Stimulated activated CD8-positive, alpha-beta memory T cell treated with anti-CD3 and anti-CD28 coated beads, Interleukin-15, amount 100 ng/mL, for 1 hour (primary cell): ENCODE measurements at places on chromosomes 2 and 18.

DNA sequence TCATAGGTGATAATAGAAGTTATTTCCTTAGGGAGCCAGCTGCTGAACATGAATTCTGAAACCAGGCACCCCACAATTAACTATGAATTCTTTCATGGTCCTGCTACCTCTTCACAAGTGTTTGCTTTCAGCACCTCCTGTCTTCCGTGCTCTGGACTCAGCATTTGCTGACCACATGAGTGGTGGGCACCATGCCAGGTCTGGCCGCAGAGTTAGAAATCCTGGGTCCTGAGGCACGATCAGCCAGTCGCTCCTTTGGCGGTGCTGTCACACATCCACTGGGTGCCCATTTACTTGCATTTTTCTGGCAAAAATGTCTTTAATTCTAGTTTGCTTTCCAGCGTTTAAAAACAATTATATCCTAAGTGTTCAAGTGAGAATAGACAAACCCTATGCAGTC lies 196.4 kb upstream of the PXDN start:
- no peak for DNase-seq

- no peak for DNase-seq
Observed at GRCh38 chr2:48278590-48278989, 251.4 kb upstream of the STON1 start.

DNA sequence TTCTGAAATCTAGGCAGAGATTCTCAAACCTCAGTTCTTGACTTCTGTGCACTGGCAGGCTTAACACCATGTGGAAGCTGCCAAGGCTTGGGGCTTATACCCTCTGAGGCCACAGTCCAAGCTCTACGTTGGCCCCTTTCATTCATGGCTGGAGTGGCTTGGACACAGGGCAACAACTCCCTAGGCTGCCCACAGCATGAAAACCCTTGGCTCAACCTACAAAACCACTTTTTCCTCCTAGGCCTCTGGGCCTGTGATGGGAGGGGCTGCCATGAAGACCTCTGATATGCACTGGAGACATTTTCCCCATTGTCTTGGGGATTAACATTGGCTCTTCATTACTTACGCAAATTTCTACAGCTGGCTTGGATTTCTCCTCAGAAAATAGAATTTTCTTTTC lies 46.7 kb downstream of the TANC1 start:
- DNase-seq: no peak

DNA sequence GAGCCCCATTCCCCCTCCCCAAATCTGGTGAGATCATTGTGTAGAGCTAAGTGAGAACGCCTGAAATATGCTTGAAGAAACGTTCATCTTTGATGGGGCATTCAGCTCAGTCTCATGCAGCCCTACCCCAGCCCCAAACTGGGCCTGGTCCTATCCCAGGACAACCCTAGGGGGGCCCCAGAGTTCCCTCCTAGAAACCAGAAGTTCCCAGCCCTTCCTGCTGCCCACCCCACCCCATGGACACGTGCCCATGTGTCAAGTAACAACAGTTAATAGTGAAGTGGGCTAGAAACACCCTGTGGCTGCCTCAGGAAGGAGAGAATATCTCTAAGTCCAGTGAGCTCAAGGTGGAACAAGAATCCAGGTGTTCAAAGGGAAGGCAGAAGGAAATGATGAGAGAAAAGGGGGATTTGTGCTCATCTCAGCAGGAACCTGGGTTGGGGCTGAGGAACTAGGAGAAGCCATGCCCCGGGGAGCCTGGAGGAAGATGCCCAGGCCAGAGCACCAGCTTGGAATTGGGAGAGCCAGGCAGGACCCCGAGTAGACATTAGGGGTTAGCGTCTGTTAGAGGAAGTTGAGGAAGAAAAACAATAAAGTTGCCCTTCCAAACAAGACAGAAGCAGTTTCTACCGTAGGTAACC lies 20.1 kb upstream of the SLC20A1 start:
- DNase-seq: no peak

DNA sequence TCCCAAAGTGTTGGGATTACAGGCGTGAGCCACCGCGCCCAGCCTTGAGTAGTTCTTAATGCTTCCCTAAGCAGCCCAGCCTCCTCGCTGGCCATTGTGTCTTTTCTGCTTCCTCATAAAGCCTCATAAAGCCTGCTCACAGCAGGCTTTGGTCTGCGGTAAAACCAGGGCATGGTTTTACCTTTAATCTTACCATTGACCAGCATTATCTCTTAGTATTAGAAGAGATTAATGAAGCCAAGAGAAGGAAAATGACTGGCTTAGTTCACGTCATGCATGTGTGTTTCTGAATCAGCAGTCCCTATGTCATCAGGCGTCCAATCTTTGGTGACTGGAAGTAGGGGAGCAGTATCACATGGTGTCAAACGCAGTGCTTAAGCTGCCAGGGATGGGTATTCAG lies 14.9 kb upstream of the CDCA7 start:
- no peak for DNase-seq

GRCh38 chr2:105748566-105748965 lies 3.9 kb downstream of the NCK2 start:
- DNase-seq: no peak

DNA sequence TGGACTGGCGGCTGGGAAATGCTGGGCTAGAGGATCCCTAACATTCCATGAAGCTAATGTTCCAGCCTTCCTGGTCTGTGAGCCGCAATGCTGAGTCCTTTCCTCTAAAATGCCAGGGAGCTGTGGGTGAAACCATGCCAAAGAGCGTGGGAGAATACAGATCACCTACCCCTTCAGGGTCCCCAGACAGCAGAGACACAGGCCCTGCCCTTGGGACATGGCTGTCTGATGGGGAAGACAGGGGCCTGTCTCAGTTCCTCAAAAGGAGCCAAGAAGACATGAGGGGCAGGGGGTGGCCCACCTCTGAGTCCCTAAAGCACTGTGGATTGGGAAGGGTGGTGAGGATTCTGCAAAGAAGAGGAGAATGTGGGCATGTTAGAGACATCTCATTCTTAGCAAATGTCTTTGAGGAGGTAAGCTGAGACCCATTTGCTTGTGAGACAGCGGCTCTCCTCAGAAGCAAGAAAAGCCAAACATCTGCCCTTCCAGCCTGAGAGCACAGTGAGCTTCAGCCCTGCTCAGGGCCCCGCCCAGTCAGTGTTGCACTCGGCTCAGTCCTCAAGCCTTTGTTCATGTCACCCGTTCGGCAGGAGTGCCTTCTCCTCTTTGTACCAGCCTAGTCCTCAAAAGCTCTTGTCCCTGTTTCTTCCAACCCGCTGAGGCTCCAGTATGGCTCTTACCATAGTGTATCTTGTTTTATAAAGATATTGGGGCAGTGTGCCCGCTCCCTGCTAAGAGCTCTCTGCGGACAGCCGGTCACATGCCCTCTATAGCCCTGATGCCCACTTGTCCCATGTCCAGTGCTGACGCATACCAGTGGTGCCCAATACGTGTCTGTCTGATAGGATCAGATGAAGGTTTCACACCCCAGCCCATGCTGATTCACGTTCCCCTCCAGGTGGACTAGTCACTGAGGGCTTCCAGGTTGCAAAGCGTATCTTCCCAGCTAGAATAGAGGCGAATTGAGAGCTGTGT lies 286.2 kb downstream of the CYP26B1 start:
- DNase-seq: no peak

DNA sequence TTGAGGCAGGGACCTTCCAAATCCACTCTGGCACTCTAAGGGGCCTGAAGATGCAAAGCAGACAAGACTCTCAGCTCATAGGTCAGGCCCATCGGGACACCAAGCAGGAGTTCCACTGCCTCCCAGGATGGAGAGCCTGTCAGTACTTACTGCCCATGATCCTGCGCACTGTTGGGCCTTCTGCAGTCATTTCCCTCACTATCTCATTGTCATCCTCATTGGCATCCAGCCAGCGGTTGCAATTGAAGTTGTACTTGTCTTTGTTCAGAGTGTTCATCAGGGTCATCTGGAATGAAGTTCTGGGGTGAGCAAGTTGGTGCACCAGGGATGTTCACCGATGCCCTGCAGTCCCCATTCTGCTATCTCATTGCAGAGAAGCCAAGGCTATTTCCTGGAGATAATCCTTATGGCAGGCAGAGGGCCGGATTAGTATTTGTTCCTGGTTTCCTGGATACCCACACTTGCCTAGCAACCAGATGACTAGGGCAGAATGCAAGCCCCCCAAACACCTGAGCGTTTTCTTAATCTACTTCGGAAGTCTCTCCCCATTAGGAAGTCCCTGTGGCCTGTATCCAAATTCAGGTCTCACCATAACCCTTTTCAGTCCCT lies 65.1 kb downstream of the LOXHD1 start:
- DNase-seq: no peak

DNA sequence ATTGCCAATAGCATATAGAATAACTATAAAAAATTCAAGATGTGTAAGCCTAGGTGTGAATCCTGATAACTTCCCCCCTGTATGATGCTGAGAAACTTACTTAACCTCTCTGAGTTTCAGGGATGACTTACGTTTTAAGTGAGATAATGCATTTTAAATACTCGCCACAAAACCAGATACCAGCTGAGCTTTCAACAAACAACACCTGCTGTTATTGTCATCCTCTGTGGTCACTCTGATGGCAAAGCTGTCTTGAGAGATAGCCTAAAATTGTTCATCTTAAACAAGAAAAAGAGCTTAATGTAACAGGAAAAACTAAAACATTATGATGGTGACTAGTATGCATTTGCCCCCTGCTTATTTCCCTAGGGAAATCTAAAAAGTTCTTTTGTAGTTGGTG lies 131.5 kb downstream of the RAD51AP2 start:
- DNase-seq: no peak

GRCh38 chr2:230636684-230637271 lies 75.9 kb upstream of the CAB39 start:
- no peak for DNase-seq

GRCh38 chr2:8477552-8478470 lies 204.0 kb upstream of the ID2 start:
- DNase-seq: no peak

DNA sequence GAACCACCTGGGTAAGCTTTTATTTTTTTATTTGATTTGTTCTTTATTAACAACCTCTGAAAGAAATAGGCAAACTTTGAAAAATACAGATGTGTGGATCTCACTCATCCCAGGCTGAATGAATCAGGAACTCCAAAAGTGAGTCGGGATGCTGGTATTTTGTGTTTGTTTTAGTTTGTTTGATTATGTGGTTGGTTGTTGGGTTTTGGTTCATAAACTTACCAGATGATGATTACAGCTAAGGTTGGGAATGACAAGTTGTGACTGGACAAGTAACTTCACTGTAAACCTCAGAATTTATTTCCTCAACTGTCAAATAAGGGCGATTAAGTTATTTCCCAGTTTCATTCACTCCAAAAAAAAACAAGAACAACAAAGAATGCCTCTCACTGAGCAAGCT lies 80.5 kb upstream of the KIF5C start:
- no peak for DNase-seq

DNA sequence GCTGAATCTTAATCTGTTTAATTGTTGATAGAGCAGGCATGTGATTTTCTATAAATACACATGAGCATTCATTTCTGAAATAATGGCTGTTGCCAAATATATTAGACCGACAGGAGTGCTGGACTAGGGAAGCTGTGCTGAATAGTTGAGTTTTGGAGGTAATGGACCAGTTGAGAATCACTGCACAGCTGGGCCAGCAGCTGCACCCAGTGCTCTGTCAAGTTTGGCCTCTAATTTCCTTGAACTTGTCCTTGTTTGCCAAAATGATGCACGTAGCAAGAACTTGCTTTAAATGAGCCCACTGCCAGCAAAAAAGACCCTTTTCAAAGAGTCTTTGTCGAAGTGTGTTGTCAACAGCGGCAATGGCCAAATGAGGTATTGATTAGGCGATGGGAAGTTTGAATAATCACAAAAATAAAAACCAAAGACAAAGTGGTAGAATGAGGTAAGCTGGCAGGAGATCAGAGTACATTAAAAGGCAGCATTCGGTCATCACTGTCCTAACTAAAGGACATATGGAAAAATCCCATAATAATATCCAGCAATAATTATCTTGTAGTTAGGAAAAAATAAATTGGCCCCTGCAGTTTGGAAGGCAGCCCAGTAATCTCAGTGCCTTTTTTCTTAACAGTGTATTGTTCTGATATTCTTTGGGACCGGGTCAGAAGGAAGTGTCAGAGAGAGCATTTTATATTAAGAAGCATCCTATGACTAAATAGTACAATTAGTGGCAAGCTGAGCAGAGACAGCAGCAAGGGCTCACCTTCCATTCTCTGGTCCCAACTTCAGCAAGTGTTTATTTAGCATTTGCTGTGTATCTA lies 126.2 kb downstream of the RAPGEF4 start:
- DNase-seq: no peak

- DNase-seq: no peak
Observed at GRCh38 chr2:171166328-171166983, 5.8 kb upstream of the TLK1 start.

DNA sequence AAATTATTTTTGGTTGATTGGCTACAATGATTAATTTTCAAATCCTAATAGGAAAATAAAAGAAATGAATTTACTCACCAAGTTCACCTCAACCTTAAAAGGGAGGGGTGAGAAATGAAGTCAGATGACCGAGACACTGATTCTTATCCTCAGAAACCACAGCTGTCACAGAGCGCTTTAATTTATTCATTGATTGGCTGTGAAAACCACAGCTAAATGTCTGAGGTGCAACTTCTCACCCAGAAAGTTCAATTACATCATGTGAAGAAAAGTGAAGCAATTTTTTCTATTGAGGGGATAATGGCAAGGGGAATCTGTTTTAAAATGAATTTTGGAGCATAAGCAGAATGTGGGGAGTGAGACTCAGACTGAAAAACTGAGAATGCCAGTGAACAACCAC lies 128.4 kb downstream of the RNF152 start:
- no peak for DNase-seq

DNA sequence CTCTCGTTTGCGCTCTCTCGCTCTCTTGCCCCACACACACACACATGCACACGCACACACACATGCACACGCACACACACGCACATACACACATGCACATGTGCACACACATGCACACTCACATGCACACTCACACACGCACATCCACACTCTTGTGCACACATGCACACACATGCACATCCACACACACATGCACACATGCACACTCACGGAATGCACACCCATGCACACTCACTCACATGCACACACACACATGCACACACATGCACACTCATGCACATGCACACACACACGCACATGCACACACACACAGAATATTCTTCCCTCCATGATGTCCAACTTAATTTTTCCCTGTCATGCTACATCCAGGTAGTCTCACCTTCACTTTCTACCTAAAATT lies 360.1 kb downstream of the DCC start:
- no peak for DNase-seq

GRCh38 chr2:131517106-131517831 lies 10.4 kb upstream of the CCDC74A start:
- no peak for DNase-seq
